Stromal cell of bone marrow (primary cell): ENCODE measurements at places on chromosomes 11 and 22.

- DNase-seq, result no peak
These were observed 1.0 kb upstream of the FKBP2 start for GRCh38 chr11:64239662-64240434.

DNA sequence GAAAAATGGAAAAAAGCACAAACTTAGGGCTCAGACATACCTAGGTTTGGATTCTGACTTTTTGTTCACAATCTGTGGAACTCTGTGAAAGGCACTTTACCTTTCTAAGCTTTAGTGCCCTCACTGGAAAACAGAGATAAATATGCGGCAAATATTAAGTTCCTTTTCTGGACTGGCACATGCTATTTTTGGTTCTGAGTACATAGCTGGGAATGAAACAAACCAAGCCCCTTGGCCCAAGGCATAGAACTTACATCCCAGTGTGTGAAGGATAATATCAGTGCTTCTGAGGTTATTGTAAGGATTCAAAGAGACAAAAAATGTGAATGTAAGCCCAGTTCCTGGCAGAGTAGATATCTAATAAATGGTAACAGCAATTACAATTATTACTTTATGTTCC lies 227.5 kb downstream of the ADAMTS15 start:
- no peak for DNase-seq

DNA sequence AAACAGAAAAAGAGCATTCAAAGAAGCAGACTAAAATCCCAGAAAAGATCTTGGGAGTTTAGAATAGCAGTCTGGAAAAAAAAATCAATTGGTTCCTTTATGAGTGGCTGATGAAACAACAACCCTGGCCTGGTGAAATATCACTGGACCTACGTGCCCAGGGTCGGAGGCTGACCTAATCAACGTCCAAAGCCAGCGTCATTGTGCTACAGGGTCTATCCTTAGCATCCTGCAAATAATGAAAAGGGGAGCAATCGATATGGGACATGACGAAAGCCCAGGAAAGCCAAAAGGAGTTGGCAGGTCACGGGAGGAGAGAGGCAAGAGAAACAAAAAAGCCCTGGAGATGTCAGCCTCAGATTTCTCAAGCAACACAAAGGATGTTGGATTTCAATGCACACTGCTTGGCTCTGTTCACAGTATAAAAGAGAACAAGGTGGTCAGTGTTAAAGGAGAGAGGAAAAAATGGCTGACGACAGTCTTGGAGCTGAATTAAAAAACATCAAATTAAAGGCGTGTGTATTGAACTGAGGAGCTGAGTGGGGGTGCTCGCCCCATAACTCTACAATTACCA lies 148.8 kb downstream of the BLID start:
- no peak for DNase-seq

GRCh38 chr11:110833033-110833484 lies 120.8 kb upstream of the ARHGAP20 start:
- DNase-seq, result peak; percentile 51

GRCh38 chr11:95585752-95586077 lies 203.9 kb downstream of the FAM76B start:
- DNase-seq, result no peak

- no peak for DNase-seq
These were observed 438.9 kb downstream of the TBC1D22A start for GRCh38 chr22:47201186-47201995.

DNA sequence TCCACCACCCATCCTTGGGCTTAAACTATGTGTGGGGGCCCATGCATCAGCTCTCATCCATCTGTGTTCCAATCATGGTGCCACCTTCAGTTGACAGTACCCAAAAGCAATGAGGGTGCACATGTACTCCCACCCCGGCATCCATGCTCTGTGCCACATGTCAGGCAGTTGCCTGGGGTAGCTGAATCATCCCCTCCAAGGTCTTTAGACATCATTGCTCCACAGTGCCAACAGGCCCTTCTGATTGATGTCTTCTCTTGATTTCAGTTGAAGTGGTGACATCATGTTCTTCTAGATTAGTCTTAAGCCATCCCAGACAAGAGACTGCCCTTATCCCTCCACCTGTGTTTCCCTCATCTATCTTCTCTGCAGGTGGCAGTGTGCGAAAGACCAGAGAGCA lies 42.5 kb downstream of the TMPRSS5 start:
- DNase-seq, result no peak

- peak; percentile 91 for DNase-seq
These were observed 103.2 kb downstream of the ZBTB16 start for GRCh38 chr11:114162719-114163123.

DNA sequence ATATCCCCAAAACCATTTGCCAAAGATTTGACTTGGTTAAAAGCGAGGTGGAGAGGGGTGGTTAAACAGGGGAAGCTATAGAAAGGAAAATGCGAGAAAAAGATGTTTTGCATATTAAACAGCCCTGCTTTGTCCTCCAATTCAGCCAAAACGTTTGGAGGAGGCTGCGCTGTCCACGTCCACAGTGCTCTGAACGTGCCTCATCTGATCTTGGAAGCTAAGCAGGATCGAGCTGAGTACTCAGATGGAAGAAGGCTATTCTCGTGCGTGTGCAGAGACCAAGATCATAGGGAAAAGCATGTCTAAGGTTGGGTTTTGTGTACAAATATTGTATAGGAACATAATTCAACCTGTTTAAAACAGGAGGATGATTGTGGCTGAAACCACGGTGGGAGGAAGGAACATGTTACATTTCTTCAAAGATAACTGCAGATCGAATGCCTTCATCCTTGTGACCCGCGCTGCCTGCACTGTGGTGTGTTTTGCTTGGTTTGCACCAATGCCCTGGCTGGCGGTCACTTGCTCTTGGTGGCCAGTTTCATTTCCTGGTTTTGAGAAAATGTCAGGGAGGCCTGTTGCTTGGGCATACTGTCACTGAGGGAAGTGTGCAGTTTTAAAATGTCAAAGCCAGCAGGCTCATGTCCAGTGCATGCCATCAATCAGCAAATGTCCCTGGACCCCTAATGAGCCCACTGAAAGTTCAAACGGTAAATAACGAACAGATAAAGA lies 40.4 kb downstream of the FLI1 start:
- no peak for DNase-seq

GRCh38 chr22:50674606-50675552 lies 2.3 kb downstream of the SHANK3 start:
- no peak for DNase-seq

GRCh38 chr22:44351685-44352377 lies 39.1 kb upstream of the SHISAL1 start:
- DNase-seq, result peak; percentile 83

- no peak for DNase-seq
These were observed 205.7 kb upstream of the NAV2 start for GRCh38 chr11:19506816-19507486.

DNA sequence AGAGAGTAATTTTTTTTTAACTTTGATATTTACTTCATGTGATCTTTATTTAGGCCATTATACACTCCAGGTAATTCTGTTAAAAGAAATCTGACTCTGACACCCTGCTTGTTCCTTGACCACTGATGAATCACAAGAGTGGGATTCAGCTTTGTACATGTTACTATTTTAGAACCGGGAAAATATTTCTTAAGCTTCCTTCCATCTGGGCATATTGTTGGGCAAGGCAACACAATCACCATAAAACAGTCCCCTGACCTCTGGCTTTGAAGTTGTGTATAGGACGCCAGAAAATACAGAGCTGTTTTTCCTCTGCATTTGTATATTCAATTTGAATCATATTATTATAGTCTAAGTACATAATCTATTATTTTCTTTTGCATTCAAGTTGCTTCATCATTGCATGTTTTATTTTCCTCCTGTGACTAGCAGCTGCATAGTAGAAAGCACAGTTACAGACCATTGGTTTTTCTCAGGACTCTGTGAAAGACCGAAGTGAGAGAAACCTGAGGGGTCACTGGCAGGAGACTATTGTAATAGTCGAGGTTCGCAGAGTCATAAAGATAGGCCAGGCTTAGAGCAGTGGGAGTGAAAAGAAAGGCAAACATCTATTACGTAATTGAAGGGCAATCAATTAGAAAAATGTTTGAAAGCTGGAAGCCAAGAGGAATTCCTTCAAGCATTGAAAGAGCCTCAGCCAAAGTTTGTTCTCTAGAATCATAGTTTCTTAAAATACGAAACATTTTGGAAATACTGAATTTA lies 51.8 kb upstream of the SLC36A4 start:
- no peak for DNase-seq

GRCh38 chr11:117441146-117441975 lies 113.7 kb downstream of the CEP164 start:
- DNase-seq, result no peak

DNA sequence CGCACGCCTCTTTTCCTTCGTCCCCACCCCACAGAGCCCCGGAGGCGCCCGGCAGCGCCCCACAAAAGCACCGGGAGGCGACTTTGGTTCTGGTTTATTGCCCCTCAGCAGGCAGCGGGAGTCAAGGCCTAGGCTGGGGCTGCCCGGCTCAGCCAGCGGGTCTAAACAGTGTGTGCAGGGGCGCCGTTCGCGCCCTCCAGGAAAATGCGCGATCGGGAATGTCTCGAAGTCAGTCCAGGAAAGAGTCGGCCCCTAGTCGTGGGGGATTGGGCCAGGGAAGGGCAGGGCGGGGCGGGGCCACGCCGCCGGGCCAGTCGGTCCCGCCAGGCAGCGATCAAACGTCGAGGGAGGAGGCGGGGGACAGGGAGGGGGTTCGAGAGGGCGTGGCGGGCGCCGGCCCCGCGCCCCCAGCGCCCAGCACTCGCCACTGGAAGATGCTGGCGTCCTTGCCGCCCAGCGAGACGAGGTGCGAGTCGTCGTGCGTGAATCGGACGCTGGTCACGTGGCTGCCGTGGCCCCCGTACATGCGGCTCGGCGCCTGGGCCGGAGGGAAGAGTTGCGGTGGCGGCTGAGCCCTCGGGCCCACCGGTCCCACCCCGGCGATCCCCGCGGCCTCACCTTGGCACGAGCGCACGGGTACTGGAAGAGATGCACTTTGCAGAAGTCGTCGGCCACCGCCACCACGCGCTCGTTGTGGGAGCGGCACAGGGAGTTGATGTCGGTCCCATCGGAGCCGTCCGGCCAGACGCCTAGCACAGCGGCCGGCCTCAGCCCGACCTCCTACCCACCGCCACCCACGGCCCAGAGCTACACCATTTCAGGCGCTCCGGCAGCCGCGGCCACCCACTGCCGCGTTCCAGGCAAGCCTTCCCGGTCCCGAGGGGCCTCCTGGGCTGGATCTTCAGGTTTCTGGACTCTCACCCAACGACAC lies 741 bp upstream of the MTA2 start:
- DNase-seq, result peak; percentile 44

DNA sequence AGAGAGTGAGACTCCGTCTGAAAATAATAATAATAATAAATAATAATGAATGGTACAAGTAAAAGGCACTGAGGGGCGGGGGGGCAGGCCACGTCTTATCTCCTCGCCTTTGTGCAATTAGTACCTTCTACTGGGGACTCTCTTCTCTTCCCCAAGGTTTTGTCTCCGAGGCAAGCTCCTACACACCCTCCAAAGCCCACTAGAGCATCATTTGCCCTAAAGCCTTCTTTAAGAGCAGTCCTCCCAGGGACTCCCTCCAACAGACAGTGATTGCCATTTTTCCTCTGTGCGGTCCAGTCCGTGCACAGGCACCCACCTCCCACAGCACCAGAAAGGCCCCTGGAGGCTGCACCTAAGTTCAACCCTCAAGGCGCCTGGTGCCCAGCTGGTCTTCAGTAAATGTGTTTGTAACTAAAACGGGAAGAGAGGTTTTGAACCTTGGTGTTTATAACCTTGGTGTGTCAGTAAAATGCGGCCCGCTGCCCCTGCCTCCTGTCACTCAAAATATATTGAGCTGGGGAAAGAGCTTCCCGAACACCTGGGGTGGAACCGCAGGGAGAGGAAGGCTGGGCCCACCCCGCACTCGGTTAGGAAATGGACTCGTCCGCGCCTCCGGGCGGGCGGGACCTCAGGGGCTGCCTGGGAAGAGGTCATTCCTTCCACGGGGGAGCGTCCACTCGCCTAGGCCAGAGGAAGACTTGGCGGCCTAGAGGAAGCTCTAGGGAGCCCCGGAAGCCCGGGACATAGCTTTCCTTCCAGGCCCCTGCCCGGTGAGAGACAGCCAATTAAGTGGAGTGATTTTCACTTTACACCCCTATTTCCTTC lies 4.7 kb upstream of the KDELR3 start:
- no peak for DNase-seq

DNA sequence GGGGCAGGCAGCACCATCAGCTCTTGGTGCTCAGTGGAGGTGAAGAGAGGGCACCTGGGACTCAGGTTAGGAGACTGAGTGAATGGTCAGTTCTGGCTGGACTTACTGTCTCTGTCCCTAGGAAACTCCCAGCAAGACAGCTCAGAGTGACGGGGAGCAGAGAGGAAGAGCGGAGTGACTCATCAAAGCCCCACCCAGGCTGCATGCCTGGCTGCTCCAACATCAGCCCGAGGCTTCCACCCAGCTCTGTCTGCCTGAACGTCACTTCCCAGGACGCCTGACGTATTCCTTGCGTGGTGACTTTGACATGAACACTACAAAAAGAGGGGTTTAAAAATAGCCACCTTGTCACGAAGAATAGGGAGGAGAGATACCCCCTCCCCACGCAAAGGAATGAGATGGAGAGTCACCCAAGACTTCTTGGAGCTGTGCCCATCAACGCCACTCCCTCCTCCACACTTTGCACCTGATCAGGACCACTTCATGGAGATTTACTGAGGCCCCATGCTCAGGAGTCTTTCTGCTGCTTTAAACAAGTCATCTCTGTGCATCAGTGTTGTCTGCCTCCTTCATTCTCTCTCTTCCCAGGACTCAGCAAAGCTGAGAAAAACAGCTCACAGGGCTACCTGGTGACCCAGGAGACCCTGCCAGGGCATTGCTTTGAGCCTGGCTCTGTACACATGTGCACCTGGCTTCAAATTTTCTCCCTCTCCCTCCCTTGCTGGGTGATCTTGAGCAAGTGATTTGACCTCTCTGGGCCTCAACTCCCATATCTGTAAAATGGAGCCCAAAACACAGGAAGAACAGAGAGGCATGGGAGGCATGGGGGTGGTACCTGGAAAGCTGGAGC lies 83.1 kb downstream of the MN1 start:
- DNase-seq, result peak; percentile 90

DNA sequence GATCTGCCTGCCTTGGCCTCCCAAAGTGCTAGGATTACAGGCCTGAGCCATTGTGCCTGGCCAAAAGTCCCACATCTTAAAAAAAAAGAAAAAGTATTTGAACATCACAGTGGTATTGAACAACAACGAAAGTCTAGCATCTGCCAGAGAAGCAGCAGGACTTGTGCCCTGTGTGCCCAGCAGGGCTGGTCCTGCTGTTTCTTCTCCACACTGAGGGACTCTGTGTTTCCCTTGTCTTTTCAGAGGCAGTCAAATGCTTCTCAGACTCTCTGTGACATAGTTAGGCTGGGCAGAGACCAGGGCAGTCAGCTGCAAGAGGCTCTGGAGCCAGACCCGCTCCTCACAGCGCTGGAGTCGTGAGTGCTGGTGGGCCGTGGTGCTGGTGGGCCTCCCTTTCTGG lies 56.2 kb downstream of the SBF1 start:
- DNase-seq, result no peak
